Skin of body (tissue), 3 donors: ENCODE measurements at places on chromosomes 1 and 21. TPM values are rescaled to one million over a fixed set of nuclear protein-coding genes. Genes with fewer than 3 reads are reported as not detected.

The SPATA45 gene
- 0.89 TPM for total RNA-seq

The DNASE2B gene
- not detected for total RNA-seq

The ETNK2 gene
- total RNA-seq: 4.6 TPM

The C1QB gene
- total RNA-seq: 14.1 TPM

The PKLR gene
- total RNA-seq: 0.20 TPM

The SYCP1 gene
- total RNA-seq: not detected

The KCNN3 gene
- total RNA-seq: 0.99 TPM

The TMEM39B gene
- total RNA-seq: 4.7 TPM

The UBXN10 gene
- total RNA-seq: 1.6 TPM

The RPL11 gene
- total RNA-seq: 1,530 TPM

The ZNF670 gene
- 4.4 TPM for total RNA-seq

The SPRR3 gene
- 0.69 TPM for total RNA-seq
